ENCODE measurements at places on chromosomes 13 and 19.

GRCh38 chr19:31659897-31660210 is 310.6 kb upstream of the TSHZ3 start:
- no peak for DNase-seq

DNA sequence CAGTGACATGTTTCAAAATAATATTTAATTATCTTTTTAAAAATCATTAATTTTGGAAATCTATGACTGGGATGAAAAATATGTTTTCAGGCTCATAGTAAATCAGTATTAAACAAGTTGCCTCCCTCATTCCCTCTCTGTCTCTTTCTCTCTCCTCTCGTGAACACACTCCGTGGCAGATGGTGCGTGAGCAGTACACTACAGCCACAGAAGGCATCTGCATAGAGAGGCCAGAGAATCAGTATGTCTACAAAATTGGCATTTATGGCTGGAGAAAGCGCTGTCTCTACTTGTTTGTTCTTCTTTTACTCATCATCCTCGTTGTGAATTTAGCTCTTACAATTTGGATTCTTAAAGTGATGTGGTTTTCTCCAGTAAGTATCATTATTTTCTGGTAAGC is 22.7 kb downstream of the SGCG start:
- DNase-seq = no peak

GRCh38 chr13:48827709-48828108 is 148.0 kb upstream of the FNDC3A start:
- DNase-seq = no peak

DNA sequence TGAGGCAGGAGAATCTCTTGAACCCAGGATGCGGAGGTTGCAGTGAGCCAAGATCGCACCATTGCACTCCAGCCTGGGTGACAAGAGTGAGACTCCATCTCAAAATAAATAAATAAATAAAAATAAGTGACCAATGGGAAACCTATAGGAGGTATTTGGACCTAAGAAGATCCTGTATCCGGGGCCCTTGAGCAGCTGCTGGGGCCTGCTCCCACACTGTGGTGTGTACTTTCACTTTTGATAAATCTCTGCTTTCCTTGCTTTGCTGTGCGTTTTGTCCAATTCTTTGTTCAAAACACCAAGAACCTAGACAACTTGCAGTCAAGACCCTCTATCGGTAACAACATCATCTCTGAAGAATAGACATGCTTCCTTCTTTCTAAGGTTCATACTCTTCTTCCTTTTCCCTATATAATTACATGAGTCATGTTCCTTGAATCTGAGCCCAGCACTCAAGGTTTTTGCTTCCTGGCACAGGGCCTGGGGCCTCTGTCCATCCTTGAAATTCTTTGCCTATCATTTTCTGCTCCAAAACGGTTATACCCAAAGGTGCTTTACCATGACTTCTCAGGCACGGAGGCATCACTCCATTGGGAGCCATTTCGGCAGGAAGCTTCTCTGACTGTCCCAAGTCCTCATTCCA is 14.2 kb upstream of the PNMA8C start:
- no peak for DNase-seq

- DNase-seq = peak; percentile 1
Measured at GRCh38 chr13:87677496-87678371, 6.6 kb downstream of the SLITRK5 start.

DNA sequence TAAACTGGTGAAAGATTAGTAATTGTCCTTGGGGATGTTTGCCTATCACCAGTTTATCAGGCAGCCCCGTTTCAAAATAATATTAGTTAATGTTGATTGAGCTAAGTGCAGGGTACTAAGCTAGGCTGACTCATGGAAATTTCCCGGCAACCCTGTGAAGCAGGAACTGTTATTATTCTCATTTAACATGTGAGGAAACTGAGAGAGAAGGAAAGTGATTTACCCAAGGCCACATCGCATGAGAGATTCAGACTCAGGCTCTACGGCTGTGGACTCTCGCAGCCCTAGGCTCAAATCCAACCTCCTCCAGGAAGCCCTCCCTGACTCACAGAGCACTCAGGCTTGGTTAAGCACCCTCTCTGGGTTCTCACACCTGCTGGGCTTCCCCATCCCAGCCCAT is 19.7 kb downstream of the CLPTM1 start:
- DNase-seq = no peak

GRCh38 chr13:101452519-101453485 is at the start of gene ITGBL1:
Gene ITGBL1 (plus strand): TSS chr13:101452675. CDS start chr13:101452834, 159 bp downstream.
- DNase-seq = no peak

- no peak for DNase-seq
Measured at GRCh38 chr13:41496420-41497234, 39.3 kb downstream of the RGCC start.

DNA sequence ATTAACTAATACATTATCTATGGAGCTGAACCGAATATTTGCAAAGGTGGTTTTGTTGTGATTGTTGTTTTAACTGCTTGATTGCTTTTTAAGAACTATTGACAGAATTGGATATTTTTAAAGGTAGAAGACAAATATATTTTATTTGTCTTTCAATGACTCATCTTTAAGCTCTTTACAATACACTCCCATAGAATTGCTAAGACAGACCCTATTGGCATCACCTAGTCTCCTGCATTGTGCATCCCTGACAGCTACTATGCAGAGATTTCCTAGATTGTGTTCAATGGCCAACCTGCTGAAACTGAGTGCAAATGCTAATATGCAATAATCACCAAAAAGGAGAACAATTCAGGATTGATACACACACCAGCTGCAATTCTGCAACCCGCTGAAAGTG is 19.7 kb upstream of the SCEL start:
- no peak for DNase-seq

- DNase-seq = no peak
Measured at GRCh38 chr13:112065867-112066623, 904 bp upstream of the SOX1 start.

DNA sequence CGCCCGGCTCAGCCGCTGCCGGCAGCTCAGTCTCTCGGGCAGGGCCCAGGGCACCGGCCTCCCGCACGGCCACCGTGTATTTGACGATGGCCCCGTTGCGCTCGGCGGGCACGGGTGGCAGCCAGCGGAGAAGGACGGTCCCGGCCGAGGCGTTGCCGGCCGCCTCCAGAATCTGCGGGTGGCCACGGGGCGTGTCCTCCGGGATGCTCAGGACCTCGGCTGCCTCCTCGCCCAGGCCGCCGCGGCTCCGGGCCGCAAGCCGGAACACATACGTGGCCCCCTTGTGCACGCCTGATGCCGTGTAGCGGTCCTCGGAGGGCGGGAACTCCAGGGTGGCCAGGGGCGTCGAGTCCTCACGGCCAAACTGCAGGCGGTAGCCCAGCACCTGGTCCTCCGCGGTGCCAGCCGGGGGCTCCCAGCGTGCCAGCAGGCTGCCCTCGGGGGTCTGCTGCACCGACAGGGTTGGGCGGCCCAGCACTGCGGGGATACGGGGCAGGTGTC is 117.7 kb downstream of the PTPRS start:
- no peak for DNase-seq

DNA sequence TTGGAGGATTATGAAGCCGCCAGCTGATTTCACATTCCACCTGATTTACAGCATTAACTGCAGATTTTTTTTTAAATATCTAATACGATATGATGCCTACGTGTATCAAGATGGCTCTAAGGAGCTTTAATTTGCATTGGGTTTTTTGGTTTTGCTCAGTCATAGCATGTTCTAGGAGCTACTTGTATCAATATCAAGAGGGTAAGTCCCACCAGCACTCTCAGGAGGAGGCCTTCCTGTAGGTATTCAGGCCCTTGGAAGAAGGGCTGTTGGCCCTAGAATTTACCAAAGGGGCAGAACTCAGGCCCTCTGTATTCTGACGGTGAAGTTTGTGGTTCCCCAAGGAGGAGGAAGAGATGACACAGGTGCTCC is 97.2 kb upstream of the IPO5 start:
- DNase-seq = no peak

- DNase-seq = no peak
Measured at GRCh38 chr13:40480915-40481516, 185.4 kb downstream of the FOXO1 start.

DNA sequence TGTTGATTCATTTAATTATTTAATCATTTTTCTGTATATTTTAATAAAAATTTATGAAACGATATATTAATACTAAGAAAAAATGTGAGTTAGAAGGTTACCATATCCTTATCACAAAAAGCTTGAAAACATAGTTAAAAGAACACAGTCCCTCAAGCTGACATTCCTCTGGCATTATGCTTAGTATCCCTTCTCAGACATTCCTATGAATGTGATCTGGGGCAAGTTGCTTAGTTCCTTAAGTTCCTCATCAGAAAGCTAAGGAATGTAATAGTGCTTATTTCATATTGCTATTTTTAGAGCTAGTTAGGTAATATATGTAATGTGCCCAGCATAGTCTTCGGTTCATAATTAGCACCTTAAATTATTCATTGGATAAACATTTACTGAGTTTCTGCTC is 122.8 kb downstream of the MTUS2 start:
- no peak for DNase-seq

GRCh38 chr13:106515635-106516254 is 19.7 kb downstream of the EFNB2 start:
- no peak for DNase-seq

- no peak for DNase-seq
Measured at GRCh38 chr13:76715075-76715474, 171.1 kb downstream of the KCTD12 start.

- DNase-seq = no peak
Measured at GRCh38 chr19:23345838-23346237, 49.4 kb downstream of the ZNF91 start.

DNA sequence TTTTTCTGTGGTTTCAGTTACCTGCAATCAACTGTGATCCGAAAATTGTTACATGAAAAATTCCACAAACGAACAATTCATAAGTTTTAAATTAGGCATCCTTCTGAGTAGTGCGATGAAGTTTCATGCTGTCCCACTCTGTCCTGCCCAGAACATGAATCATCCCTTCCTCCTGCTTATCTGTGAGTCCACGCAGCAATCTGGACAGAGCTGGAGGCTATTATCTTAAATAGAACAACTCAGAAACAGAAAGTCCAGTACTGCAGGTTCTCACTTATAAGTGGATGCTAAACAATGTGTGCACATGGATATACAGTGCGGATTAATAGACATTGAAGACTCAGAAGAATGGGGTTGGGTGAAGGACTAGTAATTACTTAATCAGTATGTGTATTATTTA is 583.7 kb upstream of the SPRY2 start:
- no peak for DNase-seq

DNA sequence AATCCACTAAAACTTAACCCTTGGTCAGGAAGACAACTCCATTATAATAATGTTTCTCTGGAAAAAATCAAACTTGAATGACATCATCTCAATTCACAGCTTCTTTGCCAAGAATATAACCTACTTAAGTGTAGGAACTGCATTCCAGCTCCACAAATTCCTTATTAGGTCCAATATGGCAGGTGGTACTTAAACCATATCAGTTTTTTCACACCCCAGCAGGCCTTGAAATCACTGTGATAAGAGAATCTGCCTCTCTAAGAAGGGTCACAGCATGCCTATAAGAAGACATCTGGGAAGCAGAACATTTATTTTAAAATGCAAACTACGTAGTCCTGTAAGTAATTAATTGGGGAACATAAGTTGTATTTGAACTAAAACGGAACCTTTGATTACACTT is 687.8 kb downstream of the DIAPH3 start:
- no peak for DNase-seq

DNA sequence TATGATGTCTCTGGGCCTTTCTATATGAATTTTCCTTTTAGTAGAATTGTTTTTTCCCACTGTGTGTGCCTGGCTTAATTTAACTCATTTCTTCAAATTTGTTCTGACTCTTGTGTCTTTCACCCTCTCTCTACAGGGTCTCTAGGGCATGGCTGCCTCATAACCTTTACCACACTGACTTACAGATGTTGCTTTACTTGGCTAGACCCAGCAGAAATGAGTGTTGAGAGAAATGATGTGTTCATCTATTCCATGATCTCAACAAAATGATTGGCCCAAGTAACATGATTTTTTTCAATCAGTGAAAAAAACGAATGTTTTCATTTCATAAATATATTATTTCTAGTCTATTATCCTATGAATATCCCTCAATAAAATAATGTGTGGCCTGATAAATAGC is 195.0 kb downstream of the GPC5 start:
- DNase-seq = no peak

- DNase-seq = no peak
Measured at GRCh38 chr19:32350987-32351348, 5.6 kb downstream of the ZNF507 start.

GRCh38 chr19:20237773-20238623 is 71.0 kb downstream of the ZNF486 start:
- no peak for DNase-seq

DNA sequence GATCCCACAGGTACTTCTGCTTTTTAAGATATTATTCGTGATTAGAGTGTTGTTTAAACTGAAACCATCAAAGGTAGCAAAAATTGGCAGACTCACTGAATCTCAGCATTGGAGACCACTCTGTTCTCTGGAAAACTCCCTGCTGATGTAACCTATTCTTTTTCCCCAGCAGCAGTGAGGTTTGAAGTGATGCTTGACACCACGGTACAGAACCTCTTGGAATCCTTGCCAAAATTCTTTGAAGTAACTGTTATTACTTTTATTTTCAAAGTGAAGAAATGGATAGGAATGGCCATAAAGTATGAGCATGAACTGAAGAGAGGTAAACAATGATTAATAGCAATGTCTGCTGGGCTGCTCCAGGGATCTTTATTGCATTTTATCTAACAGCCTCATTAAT is 66.4 kb upstream of the KL start:
- no peak for DNase-seq

DNA sequence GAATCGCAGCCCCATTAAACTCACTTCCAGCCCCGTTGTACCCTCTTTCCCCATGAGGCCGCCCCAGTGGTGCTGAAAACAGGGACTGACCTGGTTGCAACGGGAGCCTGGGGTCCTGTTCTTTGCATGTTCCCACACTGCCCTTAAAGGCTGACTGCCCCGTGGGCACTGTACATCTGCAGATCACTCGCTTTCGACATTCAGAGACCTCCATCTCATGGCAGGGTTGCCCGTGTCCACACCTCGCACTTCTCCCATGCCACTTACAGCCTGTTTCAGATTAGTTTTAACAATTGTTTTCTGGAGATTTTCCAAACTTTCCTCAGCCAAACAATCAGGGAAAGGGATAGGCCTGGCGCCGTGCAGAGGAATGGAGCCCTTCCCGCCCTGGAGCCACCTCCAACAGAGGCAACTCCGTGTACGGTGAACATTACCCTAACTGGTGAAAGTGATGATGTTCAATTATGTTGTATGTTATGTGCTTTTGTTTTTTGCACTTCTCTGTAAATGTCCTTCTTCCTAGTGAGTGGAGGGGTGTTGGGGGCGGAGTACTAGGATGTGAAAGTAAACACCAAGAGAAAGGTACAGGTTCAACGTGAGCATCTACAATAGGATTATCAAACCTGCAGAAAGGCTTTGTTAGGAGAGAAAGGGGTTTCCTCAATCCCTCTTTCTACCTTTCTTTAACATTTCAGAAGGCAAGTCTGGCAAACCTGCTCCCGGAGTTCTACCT is 262.8 kb downstream of the FOXO1 start:
- DNase-seq = no peak

GRCh38 chr13:109412283-109412901 is 374.0 kb downstream of the IRS2 start:
- DNase-seq = peak; percentile 11

DNA sequence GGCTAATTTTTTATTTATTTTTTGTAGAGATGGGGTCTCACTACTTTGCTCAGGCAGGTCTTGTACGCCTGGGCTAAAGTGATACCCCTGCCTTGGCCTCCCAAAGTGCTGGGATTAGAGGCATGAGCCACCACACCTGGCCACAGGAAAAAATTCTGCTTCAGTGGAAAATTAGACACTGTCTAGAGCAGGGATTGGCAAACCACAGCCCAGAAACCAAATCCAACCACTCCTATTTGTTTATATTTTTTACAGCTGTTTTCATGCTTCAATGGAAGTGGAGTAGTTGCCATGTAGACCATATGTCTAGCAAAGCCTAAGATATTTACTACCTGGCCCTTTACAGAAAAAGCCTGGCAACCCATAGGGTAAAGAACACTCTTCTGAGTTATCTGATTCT is 123.7 kb upstream of the MRI1 start:
- DNase-seq = no peak
